Dermis blood vessel endothelial cell (primary cell): ENCODE measurements at places on chromosomes 7 and 10. TPM values are rescaled to one million over a fixed set of nuclear protein-coding genes. Genes with fewer than 3 reads are reported as not detected.

DNA sequence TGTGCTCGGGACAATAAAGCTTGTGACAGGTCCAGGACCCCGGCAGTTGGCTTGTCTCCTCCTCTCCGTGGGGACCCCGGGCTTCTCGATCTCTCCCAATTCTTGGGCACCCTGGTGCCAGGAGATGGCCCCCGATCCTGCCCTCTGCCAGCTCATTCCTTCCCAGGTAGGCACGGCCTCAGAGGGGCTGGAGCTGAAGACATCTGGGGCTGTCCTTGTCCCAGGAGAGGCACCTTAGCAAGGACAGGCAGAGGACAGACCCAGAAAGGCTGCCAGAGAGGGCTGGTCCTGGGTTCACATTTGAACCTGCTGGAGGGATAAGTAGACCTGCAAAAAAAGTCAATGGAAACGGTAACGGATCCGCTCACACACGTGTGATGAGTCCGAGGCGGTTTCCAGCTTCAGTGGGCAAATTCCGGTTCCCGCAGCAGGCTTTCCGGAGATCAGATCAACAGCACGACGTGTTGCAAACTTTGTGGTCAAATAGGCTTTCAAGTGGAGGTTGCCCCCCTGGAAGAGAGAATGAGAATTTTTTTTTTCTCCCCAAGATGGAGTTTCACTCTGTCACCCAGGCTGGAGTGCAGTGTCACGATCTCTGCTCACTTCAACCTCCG lies 47.7 kb upstream of the GTF2IRD1 start:
- DNase-seq, result no peak

GRCh38 chr10:106011250-106011649 lies 1153.3 kb downstream of the SORCS1 start:
- DNase-seq, result no peak

The OIT3 gene
- 0.34 TPM in 1 of 2 replicates, not detected in the other for total RNA-seq

DNA sequence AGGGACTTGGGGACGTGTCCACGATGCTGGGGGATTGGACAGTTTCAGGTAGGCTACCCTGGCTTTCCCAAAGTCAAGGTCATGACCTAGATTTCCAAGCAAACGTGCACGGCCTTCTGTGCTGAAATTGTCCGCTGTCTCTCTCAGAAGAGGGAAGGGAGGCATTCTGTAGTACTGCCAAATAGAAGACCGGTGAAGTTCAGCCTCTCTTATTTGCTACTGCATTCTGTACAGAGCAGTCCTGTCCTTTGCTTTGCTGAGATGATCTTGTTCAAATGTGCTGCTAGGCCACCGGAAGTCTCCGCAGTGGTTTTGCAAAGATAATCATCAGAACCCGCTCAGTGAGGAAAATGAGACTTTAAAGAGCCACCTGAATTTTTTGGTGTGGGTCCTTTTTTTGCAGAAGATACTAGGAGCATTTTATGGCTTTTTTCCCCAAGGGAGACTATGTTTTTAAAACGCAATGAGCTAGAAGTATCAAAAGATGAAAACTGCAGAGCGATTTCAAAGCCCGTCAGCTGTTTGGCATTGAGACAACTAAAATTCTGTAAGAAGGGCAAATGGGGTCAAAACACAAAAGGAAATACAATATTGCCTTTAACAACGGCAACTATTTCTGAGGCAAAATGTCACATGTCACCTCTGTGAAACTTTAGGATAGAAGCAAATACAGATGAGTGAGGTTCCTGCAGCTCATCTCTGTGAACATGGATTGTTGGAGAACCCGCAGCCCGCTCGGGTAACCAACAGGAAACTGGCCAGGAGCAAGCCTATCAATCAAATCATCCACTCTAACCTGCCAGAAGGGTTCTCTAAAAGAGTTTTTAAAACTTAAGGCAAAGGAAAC lies 1.3 kb upstream of the NMT2 start:
- DNase-seq, result peak; percentile 47
